ENCODE measurements at places on chromosomes 4 and X.

- DNase-seq: peak; percentile 27
These were observed 8.5 kb downstream of the COL25A1 start for GRCh38 chr4:109294006-109294405.

DNA sequence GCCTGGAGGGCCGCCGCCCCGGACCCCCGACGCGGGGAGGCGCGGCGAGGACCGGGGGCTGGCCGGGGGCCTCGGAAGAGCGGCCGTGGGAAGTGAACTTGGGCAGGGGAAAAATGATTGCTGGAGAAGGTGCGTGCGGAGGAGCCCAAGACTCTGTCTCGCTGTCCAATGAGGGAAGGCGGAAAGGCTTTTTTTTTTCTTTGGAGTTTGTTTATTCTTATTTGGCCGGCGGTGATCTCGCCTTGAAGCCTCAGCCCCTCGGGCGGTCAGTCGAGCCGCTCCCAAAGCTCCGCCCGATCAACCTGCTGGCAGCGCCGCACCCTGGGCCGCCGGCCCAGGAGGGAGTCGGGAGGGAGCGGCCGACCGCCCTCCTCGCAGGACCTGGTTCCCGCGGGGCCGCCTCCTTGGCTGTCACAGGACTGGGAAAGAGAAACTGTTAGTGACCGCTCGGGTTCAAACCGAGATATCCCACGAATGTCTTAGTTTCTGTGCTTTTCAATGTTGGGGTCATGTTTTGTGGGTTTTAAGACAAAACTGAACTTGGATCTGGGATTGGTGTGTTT is 2.5 kb downstream of the CPEB2 start:
- DNase-seq: no peak

DNA sequence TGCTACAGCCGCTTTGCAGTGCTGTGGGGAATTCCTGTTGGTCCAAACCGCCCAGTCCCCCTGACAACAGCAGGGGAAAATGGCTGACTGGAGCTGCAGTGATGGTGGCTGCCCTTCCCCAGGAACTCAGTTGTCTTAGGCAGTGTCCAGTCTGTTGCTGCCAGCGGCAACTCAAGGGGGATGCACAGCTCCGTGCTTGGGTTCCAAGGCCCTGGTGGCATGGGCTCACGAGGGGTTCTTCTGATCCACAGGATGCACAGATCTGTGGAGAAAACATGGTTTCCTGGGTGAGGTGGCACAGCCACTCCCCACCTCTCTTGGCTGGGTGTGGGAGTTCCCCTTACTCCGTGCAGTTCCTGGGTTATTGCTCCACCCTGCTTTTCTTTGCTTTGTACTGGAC is 261.2 kb downstream of the TLL1 start:
- no peak for DNase-seq

GRCh38 chrX:14356401-14356800 is 172.9 kb upstream of the GLRA2 start:
- no peak for DNase-seq

GRCh38 chrX:68895341-68895755 is 66.5 kb downstream of the EFNB1 start:
- DNase-seq: no peak

GRCh38 chr4:52995360-52996030 is 133.4 kb downstream of the RASL11B start:
- no peak for DNase-seq

DNA sequence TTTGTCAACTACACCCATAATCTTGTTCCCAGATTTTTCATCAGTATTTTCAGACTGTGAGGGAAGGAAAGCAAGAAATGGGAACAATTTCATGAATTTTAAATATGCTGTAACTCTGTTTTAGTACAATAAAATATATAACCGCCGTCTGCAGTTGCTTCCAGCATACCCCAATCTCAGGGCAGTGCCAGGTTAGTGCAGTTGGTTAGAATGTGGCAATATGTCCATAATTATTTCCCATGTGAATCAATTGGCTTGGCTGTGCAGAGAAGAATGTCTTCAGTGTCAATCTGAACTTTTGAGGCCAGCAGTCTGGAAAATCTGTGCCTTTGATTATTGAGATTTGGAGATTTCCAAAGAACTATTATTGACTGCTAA is 5.0 kb upstream of the MMAA start:
- no peak for DNase-seq

- no peak for DNase-seq
These were observed 104.9 kb upstream of the PRPS2 start for GRCh38 chrX:12686331-12686730.

DNA sequence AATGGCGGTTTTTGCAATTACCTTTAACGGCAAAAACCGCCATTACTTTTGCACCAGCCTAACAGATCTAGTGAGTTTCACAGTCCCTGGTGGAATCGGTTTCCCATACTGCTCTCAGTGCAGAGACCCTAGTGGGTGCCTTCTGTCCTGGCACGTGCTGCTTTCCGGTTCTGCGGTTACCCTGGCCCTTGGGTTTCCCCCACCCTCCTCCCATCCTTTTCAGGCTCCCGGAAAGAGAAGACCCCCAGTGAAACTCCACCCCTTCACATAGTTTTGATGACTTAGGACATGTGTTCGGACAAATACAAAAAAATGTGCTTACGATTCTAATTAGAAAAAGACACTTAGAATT is 36.9 kb downstream of the NLGN3 start:
- DNase-seq: no peak
